ENCODE measurements at places on chromosomes 6 and 20. TPM values are rescaled to one million over a fixed set of nuclear protein-coding genes. Genes with fewer than 3 reads are reported as not detected.

DNA sequence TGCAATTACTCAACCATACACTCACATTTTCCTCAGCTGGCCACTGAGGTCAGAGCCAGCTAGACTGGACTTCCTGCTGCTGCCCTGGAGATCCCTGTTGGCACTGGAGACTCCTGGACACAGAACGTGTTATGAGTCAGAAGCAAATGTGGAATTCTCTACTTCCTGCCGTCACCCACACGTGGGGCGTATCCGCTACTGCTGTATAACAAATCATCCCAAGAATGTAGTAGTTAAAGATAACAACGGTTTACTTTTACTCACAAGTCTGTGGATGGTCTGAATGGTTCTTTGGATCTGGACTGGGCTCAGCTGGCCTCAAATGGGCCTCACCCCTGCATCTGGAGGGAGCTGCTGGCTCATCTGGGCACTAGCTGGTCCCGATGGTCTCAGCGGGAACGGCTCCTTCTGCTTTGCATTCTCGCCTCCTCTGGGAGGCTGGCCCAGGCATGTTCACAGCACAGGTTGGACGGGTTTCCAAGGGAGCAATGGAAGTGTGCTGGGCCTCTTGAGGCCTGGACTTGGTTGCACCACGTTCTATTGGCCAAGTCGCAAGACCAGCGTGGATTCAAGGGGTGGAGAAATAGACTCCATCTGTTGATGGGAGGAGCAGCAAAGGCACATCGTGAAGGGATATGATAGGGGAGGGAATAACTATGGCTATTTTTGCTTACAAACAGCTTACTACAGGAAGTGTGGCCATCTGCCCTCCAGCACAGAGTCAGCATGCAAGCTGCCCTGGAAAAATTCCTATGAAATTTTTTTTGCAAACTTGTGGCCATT is 118.5 kb downstream of the SNX5 start:
- H3K4me1 ChIP-seq = peaks cover 20% of the 10 kb centered on the region
- H3K36me3 ChIP-seq = no peaks in the 10 kb centered on the region
- no peaks in the 10 kb centered on the region for H3K27me3 ChIP-seq
- H3K27ac ChIP-seq = peak overlapping the region; percentile 77
- no peak overlapping the region for H3K4me3 ChIP-seq
- no peak for DNase-seq

The DPPA5 gene
- not detected for polyA plus RNA-seq

DNA sequence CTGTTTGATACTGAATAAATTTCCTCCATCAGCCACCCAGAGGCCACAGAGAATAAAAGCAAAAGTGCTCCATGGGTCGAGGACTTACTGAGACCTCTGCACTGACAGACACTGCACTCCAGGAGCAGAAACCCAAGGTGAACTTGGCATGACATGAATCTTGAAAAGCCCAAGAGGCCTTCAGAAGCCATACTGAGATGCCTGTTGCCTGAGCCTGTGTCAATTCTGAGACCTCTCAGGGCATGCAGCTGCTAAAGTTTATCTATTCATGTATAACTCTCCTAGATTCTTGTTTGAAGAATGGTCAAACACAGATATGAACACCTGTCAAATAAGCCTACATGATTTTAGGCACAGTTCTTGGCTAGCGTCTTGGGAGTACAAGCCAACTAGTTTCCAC is 145.7 kb downstream of the KIF16B start:
- H3K27ac ChIP-seq = no peak overlapping the region
- no peak overlapping the region for H3K4me3 ChIP-seq
- H3K36me3 ChIP-seq = peaks cover 67% of the 10 kb centered on the region

- H3K4me3 ChIP-seq = no peak overlapping the region
- H3K27ac ChIP-seq = no peak overlapping the region
- H3K27me3 ChIP-seq = no peaks in the 10 kb centered on the region
- no peaks in the 10 kb centered on the region for H3K4me1 ChIP-seq
Observed at GRCh38 chr20:58267389-58268215, 39.1 kb upstream of the ANKRD60 start.

The STX11 gene
- polyA plus RNA-seq = 2.2 TPM

DNA sequence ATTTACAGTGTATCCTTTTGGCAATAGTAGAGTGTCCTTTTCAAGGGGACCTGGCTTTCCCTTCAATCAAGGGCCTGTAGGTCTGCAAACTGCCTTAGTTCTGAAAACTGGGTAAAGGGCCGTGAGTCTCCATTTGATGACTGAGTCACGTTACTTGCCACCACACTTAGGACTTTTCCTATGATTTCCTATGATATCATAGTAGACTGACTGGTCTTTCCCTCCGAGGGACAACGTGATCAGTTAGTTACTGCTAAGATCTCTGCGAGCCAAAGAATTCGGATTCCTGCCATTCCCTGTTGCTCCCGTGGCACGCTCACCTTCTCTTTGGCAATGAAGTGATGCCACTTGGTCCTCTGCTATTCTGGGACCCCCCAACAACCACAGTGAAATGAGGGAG is 8.4 kb downstream of the ZNF831 start:
- no peaks in the 10 kb centered on the region for H3K36me3 ChIP-seq
- H3K4me3 ChIP-seq = no peak overlapping the region
- peaks cover 5% of the 10 kb centered on the region for H3K4me1 ChIP-seq
- H3K27ac ChIP-seq = no peak overlapping the region
- H3K27me3 ChIP-seq = no peaks in the 10 kb centered on the region

The IMPG1 gene
- polyA plus RNA-seq = not detected

DNA sequence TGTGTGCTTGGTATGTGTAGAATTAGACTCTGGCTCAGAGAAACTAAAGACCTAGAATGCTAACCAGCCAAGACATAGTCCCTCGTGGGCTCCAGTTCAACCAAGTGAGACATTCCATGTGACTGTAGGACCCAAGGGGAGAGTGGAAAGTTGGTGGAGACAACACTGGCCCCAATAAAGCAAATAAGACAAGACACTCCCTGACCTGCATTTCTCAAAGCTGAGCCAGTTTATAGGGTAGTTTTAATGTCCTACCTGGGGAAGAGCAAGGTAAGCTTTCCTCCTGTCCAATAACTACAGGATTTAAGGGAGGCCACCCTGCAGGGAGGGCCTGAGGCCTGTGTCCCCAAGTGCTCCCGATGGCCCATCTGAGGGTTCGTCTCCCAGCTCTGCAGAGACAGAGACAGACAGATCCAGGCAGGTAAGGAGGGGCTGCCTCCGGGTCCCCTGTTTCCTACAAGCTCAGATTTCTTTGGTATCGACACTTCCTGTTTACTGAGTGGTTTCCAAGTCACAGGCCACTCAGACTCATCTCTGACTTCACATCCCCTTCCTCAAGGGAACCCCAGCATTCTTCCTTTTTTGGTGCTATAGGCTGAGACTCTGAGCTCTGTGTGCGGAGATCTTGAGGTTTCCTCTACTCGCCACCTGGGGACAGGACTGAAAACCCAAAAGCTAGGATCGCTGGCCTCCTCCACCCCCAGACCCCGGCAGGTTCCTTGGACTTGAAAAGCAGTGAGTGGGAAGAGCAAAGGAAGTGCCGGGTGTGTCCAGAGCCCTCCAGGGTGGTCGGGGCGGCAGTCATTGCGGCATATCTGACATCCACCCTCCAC is 92.4 kb downstream of the PRND start:
- no peaks in the 10 kb centered on the region for H3K27me3 ChIP-seq
- H3K36me3 ChIP-seq = no peaks in the 10 kb centered on the region
- peak overlapping the region; percentile 11 for H3K4me3 ChIP-seq
- peaks cover 67% of the 10 kb centered on the region for H3K4me1 ChIP-seq

GRCh38 chr20:39227416-39227815 is 265.3 kb downstream of the DHX35 start:
- H3K4me3 ChIP-seq = no peak overlapping the region
- H3K27ac ChIP-seq = no peak overlapping the region
- DNase-seq = no peak
- no peaks in the 10 kb centered on the region for H3K4me1 ChIP-seq
- no peaks in the 10 kb centered on the region for H3K27me3 ChIP-seq

The ESR1 gene
- 2.0 TPM for polyA plus RNA-seq

DNA sequence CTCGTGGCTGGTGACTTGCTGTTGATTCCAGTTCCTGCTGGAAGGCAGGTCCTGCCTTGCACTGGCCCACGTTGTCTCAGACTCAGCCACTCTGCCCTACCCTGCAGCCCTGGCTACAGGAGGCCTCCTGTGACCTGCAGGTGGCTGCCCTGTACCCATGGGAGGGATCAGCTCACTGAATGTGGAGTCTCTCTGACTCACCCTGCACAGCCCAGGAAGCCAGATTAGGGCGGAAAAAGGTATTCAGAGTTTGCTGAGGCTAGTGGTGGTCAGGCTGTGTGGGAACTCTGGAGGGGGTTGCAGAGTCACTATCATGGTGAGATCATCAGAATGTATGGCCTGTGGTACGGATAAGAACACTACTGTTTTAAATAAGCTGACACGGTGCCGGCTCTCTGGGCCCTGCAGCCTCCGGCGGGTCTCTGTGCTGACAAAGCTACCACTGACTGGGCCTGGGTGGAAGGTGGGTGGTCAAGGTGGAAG is 24.7 kb upstream of the PYGB start:
- H3K27me3 ChIP-seq = no peaks in the 10 kb centered on the region
- H3K36me3 ChIP-seq = peaks cover 52% of the 10 kb centered on the region
- H3K4me3 ChIP-seq = no peak overlapping the region
- H3K4me1 ChIP-seq = peaks cover 30% of the 10 kb centered on the region
- peak overlapping the region; percentile 44 for H3K27ac ChIP-seq

GRCh38 chr6:18122128-18123093 is at the start of gene NHLRC1:
Gene NHLRC1 (minus strand): TSS chr6:18122677. CDS start chr6:18122606, 71 bp downstream.
- H3K4me3 ChIP-seq = peak within 1 kb of the TSS; percentile 55
- H3K4me1 ChIP-seq = peaks cover 11% of the 10 kb centered on the region
- no peaks in the 10 kb centered on the region for H3K36me3 ChIP-seq
- H3K27ac ChIP-seq = peak within 1 kb of the TSS; percentile 76

The ARMC12 gene
- polyA plus RNA-seq = 1.1 TPM

- no peak overlapping the region for H3K27ac ChIP-seq
- H3K4me3 ChIP-seq = no peak overlapping the region
- H3K27me3 ChIP-seq = no peaks in the 10 kb centered on the region
Observed at GRCh38 chr6:113208726-113209125, 648.4 kb upstream of the MARCKS start.

DNA sequence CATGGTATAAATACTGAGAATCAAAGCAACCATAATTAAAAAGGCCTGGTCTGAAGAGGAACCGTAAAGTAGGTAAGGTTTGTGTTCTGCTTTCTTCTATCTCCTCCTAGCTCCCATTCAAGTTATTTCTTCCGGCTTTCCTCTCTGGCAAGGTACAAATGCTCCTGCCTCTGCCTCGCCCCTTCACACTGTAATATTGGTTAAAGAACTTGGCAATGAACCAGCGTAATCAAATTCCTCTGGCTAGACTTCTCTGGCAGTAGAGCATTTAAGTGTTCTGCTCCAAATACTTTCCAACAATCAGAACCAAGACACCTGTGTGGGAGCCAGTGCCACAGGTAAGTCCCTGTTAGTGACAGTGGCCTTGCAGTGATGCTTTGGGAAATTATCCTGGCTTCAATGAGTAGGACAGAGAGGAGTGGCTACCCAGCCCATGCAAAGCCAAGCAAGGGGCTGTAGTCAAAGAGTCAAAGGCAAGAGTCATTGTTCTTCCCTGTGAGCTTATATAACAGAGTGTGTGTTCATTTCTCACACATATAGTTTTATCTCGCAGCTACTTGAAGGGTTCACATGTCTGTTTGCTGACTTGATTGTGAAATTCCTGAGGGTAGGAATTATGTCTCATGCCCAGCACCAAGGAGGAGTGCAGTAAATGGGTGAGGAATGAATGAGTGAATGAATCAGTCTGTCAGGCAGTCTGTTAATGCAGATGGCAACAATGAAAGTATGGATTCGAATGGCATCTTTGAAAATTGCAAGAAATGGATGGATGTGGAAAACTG is 329.3 kb downstream of the NRN1 start:
- H3K27me3 ChIP-seq = no peaks in the 10 kb centered on the region
- H3K36me3 ChIP-seq = no peaks in the 10 kb centered on the region
- H3K4me1 ChIP-seq = peaks cover 19% of the 10 kb centered on the region
- H3K27ac ChIP-seq = no peak overlapping the region

DNA sequence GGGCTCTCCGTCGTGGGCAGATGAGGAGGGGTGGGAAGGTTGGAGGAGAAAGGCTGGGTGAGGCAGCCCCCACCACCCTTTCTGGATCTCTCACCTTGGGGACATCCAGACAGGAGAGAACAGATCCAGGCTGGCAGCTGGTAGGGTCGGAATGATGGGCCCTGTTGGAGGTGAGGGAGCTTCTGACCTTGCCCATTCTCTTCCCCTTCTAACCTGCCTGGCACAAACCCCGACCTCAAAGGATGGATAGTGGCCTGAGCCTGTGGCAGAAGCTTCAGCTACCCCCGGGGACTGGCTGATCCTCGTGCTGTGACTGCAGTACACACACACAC is 6.0 kb upstream of the NPBWR2 start:
- H3K4me3 ChIP-seq = no peak overlapping the region
- no peaks in the 10 kb centered on the region for H3K36me3 ChIP-seq
- DNase-seq = no peak
- H3K27ac ChIP-seq = no peak overlapping the region
- H3K4me1 ChIP-seq = no peaks in the 10 kb centered on the region

DNA sequence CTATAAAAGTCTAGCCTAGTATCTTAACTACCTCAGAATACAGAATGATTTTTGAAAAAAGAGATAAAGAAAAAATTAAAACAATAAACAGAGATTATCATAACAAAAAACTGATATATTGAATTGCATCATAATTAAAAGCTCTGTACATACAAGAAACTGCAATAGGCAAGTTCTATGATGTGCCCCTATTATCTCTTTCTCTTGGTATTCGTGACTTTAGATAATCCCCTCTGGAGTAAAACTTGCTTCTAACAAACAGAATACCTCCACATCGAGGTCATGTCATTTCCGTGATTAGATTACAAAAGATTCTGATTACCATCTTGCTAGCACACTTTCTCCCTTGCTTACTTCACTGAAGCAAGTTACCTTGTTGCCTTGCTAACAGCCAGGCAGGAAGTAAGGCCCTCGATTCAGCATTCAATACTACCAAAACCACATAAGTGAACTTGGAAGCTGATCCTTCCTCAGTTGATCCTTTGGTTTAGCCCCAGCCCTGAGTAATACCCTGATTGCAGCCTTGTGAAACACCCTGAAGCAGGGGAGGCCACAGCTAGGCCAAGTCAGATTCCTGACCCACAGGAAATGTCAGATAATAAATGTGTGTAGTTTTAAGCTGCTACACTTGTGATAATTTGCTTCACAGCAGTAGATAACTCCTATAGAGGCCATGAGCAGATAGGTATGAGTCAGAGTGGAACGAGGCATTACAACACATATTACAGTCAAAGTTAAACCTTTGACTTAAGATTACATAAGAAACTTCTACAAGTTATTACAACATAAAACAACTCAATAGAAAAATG is 53.7 kb upstream of the TMX4 start:
- DNase-seq = peak; percentile 59
- no peaks in the 10 kb centered on the region for H3K36me3 ChIP-seq
- no peak overlapping the region for H3K4me3 ChIP-seq
- H3K4me1 ChIP-seq = peaks cover 9% of the 10 kb centered on the region
- H3K27me3 ChIP-seq = no peaks in the 10 kb centered on the region

The HEY2 gene
- 3.8 TPM for polyA plus RNA-seq

The YIPF3 gene
- 77.4 TPM for polyA plus RNA-seq
